ENCODE measurements at places on chromosomes 6 and 20. TPM values are rescaled to one million over a fixed set of nuclear protein-coding genes. Genes with fewer than 3 reads are reported as not detected.

WASF1 gene
- total RNA-seq: 17.0 TPM

RNF146 gene
- 73.6 TPM for total RNA-seq

MAS1 gene
- total RNA-seq: not detected

SASH1 gene
- total RNA-seq: 19.4 TPM

SNPH gene
- total RNA-seq: 8.0 TPM

- H3K27me3 ChIP-seq: no peaks in the 10 kb centered on the region
- no peaks in the 10 kb centered on the region for H3K36me3 ChIP-seq
- no peaks in the 10 kb centered on the region for H3K4me1 ChIP-seq
Measured at GRCh38 chr6:44856479-44856878, 469.0 kb downstream of the CDC5L start.

DNA sequence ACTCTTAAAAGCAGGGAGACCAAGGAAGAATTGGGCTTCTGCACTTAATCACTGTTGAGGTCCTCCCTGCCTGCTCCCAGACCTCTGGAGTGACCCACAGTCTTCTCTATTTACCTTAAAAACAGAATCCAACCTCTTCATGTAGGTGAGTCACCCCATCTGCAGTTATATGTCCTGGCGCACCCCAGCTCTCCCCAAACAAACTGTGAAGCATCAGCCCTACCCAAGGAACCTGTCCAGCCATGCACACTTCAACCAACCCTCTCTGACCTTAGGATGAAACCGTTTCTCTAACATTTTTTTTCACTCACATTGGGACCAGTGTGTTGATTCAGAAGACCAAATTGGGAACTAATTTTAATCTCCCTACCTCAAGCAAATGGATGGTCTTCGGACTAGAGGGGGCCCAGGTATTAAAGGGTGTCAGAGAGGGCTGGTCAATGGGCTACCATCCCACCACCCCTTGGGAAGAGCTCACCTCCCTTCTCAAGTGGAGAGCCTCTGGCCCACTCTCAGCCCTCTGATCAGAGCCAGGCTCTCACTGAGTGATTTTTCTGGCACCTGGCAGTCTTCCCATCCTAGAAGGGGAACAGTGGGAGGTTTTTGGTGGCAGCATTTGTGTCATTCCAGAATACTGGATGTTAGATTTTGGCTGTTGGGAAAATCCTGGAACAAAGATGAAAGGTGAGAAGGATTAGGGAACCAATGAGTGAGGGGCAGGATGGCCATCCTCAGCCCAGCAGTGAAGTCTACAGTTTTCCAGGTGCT lies 203.6 kb downstream of the LRFN2 start:
- no peak overlapping the region for H3K27ac ChIP-seq
- no peaks in the 10 kb centered on the region for H3K36me3 ChIP-seq
- H3K4me1 ChIP-seq: no peaks in the 10 kb centered on the region
- no peak overlapping the region for H3K4me3 ChIP-seq

- H3K27me3 ChIP-seq: no peaks in the 10 kb centered on the region
- no peak overlapping the region for H3K27ac ChIP-seq
- H3K4me1 ChIP-seq: peaks cover 12% of the 10 kb centered on the region
- no peak for DNase-seq
- no peak overlapping the region for H3K4me3 ChIP-seq
Measured at GRCh38 chr6:21764989-21765388, 171.4 kb downstream of the SOX4 start.
